HAP-1 (cell line): ENCODE measurements at places on chromosomes 6 and 20.

- no peak for DNase-seq
Measured at GRCh38 chr20:50252701-50253100, 62.1 kb downstream of the CEBPB start.

- no peak for DNase-seq
Measured at GRCh38 chr20:25297141-25297905, 49.4 kb downstream of the PYGB start.

- DNase-seq, result no peak
Measured at GRCh38 chr20:15440049-15440820, 1102.8 kb upstream of the FLRT3 start.

DNA sequence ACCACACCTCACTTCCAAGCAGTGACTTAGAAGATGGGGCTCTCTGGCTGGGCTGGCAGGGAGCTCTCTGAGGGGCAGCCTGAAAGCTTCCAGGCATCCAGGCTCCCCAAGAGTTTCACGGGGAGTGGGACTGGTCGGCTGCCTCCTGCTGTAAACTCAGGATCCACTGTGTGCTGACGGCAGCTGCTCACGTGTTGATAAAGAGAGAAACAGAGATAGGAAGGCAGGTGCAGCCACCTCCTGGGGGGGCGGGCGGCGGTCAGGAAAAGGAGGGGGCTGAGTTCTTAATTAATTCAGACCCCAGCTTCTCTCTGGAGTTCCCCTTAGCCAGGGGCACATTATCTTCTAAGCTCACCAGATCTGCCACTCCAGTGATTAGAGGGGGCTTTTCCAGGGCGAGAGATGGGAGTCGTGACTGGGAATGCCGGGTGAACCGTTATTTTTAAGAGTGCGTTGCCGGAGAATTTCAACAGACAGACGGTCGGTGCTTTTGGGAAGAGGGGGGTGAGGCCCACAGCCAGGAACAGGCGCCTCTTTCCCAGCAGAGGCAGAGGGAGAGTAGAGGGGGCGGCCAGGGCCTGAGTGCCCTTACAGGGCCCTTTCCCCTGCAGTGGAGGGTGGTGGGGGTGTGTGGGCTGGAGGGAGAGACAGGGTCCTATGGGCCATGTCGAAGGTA, 70.9 kb downstream of the CD40 start:
- DNase-seq, result no peak

- DNase-seq, result no peak
Measured at GRCh38 chr6:42935322-42935721, 6.0 kb downstream of the CNPY3 start.

DNA sequence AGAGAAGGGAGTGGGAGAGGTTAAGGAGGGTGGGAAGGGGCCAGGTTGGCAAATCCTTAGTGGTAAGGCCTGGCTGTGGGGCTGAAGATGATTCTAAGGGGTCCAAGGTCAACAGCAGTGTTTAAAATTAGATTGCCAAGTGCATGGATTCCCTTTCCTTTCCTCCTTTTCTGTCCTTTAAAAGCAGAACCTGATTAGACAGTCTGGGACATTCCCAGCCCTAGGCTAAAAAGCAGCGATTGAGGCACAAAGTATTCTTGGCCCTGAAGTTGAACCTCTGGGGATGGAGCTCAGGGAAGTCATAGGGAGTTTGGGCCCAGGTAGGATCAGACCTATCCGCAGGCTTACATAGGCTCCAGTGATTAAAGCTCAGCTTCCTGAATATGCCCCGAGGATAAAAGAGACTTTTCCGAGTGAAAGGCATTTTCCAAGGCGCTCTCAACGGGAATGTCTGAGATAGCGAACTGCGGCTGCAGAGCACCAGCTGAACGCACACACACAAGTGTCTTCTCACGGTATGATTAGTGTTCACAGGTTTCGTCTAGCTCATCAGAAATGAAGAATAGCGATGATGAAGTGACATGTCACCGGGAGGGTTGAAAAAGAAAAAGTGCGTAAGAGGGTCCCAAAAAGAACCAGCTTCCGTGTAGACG, 787 bp upstream of the CARMIL1 start:
- peak; percentile 22 for DNase-seq

- no peak for DNase-seq
Measured at GRCh38 chr6:135073217-135073616, 18.6 kb upstream of the HBS1L start.

GRCh38 chr6:82268301-82268846, 20.8 kb upstream of the IBTK start:
- DNase-seq, result no peak

GRCh38 chr6:110517034-110517433, 40.6 kb upstream of the SLC22A16 start:
- DNase-seq, result no peak

DNA sequence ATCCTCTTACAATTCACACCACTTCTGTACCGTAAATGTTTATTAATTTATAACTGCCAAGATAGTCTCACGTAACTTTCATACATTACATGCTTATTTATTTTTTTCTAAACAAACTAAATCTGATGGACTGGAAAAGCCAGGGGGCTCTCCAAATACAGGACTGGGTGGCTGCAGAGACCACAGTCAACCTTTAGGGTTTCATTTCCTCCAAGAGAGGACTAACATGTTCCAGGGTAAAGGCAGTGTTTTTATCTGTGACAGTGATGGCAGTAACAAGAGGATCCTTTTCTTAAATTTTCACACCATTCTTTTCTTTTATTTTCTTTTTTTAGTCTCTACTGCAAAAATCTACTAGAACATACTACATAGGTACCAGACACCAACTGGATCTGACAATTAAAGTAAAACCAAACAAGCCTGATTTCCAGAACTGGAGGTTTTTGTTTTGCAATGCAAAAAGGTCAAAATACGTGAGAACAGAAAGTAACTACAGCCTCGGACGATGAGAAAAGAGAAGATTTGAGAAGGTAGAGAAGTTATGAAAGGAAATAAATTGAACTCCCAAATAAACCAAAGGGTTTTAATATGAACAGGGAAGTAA, 1.2 kb downstream of the LMBRD1 start:
- no peak for DNase-seq

DNA sequence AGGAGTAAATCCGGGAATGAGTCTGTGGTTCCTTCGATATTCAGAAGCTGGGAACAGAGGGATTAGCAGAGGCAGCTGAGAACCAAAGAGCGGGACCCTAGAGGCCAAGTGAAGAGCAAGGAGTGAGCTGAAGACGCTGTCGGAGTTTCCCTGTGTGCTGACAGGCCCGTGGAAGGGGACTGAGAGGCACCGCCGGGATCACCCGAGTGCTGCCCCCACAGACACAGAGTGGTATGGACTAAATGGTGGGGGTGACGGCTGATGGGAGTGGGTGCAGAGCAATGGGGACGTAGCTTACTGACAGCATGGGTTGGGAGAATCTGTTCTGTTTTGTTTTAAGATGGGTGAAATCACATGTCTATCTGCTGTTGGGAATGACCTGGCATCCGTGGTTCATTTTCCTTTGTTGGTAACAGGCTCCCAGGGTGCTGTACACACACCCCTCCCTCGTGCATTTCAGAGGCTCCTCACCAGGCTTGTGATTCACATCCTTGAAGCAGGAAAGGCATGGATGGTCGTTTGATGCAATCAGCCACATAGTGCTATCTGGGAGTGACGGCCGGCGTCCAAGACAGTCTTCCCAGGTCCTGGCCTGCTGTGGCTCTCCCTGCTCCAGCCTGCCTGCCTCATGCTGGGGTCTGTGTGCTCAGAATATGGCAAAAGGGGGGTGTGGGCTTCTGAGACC, 97.4 kb downstream of the THBS2 start:
- no peak for DNase-seq

GRCh38 chr6:1170794-1171193, 141.1 kb upstream of the FOXQ1 start:
- no peak for DNase-seq
